MV-4-11 (cell line): ENCODE measurements at places on chromosomes 16 and 17.

- DNase-seq: no peak
Measured at GRCh38 chr16:84737192-84738011, 37.6 kb downstream of the USP10 start.

- DNase-seq: no peak
Measured at GRCh38 chr17:13560935-13561334, 40.8 kb downstream of the HS3ST3A1 start.

DNA sequence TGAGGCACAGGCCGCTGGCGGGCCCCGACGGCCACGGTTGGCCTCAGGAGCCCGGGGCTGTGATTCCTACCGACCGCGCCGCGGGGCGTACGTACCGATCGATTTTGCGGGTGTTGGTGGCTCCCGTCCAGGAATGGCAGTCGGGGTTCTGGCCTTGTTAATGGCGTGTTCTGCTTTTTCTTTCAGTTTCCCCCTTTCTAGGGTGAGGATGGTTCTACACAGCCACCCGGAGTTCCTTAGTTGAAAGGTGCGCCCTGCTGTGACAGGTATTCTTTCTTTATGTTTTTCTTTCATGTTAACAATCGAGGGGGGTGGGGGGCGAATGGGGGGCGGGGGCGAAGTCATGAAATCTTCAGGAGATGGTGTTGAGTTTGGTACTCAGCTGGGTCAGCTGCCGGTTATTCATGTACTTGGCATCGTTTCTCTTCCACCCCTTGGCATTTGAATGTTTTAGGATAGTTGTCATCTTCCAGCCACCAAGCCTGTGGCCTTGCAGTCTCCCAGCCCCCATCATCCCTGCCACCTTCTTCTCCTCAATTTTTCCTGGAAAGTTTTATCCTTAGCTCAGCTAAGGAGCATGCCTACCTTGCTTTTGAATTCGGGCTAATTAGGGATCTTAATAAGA is 802 bp downstream of the CYLD start:
- peak; percentile 41 for DNase-seq

DNA sequence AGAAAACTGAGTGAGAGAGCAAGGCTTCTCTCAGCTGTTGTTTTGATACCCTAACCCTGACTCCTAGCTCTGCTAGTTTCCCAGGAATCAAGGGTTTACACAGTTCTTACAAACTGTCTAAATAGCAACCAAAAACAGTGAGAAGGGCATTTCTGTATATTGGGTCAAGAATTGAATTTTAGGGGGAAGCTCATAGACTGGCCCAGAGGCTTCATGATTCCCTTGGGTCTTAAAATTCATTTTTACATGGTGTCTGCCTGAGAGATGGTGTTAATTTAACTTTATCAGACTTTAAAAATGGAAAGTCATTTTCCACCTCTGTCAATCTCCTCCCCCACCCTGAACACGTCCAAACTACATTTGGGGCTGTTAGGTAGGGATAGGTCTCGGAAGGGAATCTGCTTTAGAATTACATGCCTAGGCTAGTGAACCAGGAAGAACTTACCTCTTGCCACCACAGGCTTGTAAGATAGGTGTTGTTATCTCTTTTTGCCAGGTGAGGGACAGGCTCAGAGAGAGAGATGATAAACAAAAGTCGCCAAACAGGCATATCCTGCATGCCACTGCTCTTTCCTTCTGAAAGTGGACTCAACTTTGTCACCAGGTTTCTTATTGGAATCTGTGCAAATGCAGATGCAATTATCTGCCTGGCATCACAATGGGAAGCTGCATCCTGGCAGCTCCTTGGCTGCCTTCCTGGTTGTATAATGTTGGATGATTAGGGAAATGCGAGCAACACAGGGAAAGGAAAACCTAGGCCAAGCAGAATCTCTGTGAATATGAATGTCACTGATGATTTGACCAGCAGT is 3.1 kb downstream of the PHAF1 start:
- DNase-seq: no peak

GRCh38 chr17:36602030-36602748 is 806 bp downstream of the MRM1 start:
- DNase-seq: no peak

- DNase-seq: no peak
Measured at GRCh38 chr17:9381068-9381467, 194.6 kb downstream of the STX8 start.

- no peak for DNase-seq
Measured at GRCh38 chr16:9965079-9965478, 217.1 kb downstream of the GRIN2A start.

DNA sequence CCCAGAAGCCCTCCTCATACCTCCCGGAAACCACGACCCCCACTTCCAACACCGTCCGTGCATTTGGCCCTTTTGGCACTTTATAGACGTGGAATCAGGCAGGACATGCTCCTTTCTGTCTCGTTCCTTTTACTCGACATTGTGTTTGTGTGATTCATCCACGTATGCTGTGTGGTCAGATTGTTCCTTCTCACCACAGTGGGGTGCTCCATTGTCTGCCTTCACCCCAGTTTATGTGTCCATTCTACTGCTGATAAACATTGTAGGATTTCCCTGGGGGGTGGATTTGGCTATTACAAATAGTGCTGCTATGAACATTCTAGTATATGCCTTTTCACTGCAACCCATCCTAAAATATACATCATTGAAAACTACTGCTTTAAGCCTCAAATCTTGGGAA is 28.9 kb upstream of the RPH3AL start:
- DNase-seq: no peak

- peak; percentile 59 for DNase-seq
Measured at GRCh38 chr16:57555831-57556230, 13.4 kb downstream of the ADGRG5 start.

- DNase-seq: no peak
Measured at GRCh38 chr16:84574191-84574590, 43.7 kb downstream of the COTL1 start.

GRCh38 chr16:88013091-88013609 is 61.9 kb downstream of the BANP start:
- no peak for DNase-seq

- no peak for DNase-seq
Measured at GRCh38 chr17:57588086-57588485, 157.0 kb downstream of the CCDC182 start.

DNA sequence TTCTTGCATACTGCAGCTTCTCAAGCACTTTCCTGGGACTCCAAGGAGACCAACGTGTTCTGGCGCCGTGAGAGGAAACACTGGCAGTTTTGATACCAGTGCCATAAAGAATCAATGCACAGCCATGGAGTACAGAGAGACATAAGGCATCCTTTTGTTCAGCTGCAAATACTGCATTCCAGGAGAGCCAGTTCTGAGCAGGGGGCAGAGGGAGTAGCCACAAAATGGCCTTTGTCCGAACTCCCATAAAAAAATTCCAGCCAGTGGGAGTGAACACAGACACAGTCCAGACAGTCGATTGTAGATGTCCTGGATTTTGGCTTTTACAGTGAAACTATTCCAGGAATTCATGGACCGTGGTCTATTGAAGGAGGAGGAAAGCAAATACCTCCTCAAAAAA is 36.2 kb upstream of the TEKT3 start:
- no peak for DNase-seq

DNA sequence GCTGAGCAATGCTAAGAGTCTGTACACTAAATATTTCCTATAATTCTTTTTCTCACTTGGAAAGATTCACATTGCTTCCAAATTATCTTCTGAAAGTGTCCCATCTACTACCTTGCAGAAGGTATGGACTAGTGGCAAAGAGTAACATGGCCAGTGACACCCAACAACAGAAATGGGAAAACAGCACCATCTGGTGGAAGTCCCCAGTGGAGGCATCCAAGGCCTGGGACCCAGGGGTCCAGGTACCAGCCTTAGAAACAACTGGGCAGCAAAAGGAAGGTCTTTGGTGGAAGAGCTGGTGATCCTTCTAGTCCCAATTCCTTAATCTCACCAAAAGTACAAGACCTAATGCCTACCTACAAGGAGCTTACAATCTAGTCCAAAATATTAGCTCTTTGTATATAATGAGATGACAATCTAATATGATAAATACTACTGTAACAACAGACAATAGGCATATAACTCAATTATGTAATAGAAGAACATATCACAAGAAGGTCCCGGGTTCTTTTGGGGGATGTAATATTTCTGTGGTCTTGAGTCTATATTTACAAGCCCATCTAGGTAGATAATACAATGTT is 55.3 kb downstream of the SKAP1 start:
- peak; percentile 8 for DNase-seq

GRCh38 chr16:51907680-51908079 is 639.3 kb downstream of the TOX3 start:
- no peak for DNase-seq

GRCh38 chr17:80528536-80528935 is 16.1 kb upstream of the RPTOR start:
- DNase-seq: no peak

GRCh38 chr16:53904533-53904932 is 200.6 kb downstream of the FTO start:
- DNase-seq: no peak

GRCh38 chr16:3642397-3643094 is 11.9 kb upstream of the DNASE1 start:
- DNase-seq: no peak

DNA sequence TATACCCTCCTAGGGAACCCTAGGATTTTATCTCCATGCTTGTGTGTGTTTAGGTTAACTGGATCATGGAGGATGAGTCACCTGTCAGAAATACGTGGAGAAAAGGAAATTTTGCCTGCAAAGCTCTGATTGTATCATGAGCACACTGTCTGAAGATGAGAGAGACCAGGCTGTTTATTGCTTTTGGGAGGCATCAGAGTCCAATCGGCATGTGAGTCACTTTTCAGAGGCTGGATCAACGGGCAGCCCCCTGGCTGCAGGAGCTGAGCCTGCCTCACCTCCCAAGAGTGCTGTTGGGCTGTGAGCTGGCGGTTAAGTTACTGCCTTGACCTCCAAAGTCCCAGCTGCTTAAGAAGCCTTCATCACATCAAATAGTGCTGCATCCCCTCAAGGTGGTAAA is 41.5 kb upstream of the MED9 start:
- DNase-seq: no peak

GRCh38 chr17:19763416-19763815 is 15.3 kb upstream of the ALDH3A1 start:
- no peak for DNase-seq

DNA sequence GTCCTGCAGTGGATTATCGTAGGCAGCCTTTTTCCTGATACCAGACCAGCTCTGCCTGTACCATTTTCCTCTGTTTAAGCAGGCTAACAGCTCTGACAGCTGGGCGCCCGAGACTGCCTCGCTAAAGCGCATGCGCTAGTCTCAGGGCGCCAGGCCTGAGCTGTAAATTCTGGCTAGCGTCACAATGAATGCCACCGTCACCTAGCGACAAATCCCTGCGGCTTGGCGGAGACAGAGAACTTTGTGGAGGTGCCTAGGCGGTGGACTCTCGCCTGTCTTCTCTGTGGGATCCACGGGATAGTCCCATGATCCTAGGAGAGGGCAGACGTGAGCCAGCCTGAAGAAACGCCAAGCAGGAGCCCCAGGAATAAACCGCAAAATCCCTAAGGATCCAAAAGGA is 573.9 kb downstream of the KCNJ18 start:
- no peak for DNase-seq

DNA sequence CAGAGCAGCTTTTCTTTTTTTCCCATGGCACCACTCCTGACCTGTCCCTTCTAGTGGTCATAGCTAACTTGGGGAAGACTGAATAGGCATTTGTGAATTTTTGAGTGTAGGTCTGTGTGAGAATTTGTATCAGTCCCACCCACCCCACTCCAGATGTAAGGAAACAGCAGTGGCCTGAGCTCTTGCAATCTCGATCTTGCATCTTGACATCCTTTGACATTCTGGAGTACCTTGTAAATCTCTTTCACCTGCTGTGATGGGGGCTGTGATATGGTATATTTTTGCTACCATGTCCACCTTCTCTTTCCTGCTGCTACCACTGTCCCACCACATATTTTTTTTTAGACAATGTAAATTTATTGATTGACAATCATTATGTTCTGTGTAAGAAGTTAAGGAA is 289.3 kb downstream of the MAP2K6 start:
- no peak for DNase-seq

- no peak for DNase-seq
Measured at GRCh38 chr16:88753602-88754001, 31.4 kb downstream of the PIEZO1 start.

GRCh38 chr16:89341279-89341678 is 123.8 kb downstream of the ZNF778 start:
- DNase-seq: no peak

DNA sequence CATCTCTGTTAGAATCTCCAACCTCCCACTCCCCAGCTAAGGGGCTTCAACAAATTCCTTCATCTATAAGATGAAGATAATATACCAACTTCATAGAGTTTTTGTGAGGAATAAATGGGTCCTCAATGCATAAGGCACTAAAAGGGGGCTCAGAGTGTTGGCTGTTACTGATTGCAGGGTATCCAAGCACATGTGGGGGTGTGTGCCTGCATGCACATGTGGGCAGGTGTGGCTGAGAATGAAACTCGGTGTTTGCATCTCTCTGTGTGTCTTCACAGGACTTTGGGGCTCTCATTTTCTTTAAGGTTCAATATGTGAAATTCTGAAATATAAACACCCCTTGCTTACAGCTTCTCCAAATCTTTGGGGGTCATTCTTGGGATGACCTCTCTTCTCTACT is 4.1 kb upstream of the PPP1R9B start:
- DNase-seq: no peak

DNA sequence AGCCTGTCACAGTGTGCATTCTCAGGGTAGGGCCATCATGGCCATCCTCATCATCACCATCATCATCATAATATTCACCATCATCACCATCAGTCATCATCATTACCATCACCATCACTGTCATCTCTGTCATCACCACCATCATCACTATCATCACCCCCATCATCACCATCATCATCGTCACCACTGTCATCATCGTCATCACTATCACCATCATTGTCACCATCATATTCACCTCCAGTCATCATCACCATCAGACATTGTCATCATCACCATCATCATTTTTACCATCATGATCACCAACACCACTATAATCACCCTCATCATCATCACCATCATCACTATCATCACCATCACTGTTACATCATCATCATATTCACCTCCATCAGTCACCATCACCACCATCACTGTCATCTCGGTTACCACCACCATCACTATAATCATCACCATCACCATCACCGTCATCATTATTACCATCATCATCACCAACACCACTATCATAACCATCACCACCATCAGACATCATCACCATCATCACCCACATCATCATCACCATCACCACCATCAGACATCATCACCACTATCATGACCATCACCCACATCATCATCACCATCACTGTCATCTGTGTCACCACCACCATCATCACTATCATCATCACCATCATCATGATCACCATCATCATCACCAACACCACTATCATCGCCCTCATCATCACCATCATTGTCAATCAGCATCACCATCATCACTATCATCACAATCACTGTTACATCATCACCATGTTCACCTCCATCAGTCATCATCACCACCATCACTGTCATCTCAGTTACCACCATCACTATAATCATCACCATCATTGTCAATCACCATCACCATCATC is 8.5 kb downstream of the RPH3AL start:
- DNase-seq: no peak
